ENCODE measurements at places on chromosomes 3 and 15.

GRCh38 chr15:101694261-101694660 is 30.0 kb downstream of the TARS3 start:
- DNase-seq, result no peak

DNA sequence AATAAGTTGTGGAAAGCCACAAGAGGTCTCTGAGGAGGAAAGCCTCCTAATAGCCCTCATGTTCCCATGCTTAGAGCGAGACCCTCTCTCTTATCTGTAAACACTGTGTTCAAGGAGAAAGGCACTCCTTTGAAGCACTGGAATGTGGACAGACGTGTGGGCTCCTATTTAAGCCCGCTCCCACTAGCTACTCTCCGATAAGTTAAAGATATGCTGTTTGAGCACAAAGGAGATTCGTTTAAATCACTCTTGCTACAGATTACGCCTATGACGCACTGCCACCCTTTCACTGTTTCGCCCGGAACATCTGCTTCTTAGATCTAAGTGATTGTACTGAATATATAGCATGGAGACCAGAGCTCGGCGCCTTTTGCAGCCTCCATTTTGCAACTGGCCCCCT is 57.8 kb upstream of the FAM3D start:
- DNase-seq, result no peak

- no peak for DNase-seq
Measured at GRCh38 chr3:56101576-56101975, 366.7 kb downstream of the ERC2 start.

DNA sequence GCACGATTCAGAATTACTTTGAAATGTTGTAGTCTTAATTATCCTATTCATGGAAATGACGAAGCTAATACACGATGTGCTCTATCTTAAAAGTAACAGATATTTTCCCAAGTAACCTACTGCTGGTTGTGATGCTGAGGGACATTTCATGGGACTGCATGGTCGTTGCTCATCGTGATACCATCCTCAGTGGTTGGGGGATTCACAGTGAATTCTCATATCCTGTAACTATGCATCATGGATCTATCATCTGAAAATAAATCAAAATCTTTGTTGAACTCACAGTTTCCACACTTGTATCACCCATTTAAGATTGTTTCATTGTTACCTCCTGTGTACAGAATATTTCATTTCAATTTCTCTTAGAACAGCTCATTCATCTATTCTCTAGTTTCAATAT is 84.7 kb downstream of the OPA1 start:
- DNase-seq, result no peak

DNA sequence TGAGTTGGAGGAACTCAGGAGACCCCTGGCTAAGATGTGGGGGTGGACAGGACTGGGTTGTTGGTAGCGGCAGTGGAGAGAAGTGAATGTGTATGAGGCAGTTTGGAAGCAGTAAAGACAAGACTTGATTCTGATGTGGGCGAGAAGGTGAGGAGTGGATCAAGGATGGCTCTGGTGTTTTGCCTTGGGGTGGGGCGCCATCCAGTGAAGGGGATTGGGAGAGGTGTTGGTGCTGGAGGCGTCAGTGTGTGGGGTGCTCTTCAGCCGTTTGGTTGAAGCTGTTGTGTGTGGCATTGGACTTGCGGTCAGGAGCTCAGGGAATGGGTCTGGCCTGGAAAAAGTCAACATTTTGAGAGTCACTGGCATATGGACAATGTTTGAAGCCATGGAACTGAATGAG is 13.3 kb downstream of the FAN1 start:
- no peak for DNase-seq

GRCh38 chr3:81967393-81967792 is 205.9 kb upstream of the GBE1 start:
- DNase-seq, result no peak

DNA sequence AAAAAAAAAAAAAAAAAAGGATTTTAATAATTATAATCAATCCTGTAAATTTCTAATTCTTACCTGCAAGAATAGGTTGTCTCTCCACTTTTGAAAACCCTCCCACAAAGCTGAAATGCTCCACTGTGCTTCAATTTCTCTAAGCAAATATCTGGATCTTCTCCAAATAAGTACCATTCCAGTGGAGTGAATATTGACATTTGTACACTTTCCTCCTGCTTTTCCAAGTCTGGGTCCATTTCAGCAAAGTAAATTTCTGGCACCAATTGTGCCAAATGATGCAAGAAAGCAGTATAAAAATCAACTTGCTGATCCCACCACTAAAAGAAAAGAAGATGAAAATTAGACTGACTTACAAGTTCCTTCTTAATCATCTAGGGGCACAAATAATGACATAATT is 19.9 kb downstream of the UBR1 start:
- peak; percentile 17 for DNase-seq

GRCh38 chr3:171239757-171240503 is 213.4 kb upstream of the SLC2A2 start:
- no peak for DNase-seq

GRCh38 chr3:42515391-42515916 is 13.0 kb downstream of the VIPR1 start:
- DNase-seq, result no peak

DNA sequence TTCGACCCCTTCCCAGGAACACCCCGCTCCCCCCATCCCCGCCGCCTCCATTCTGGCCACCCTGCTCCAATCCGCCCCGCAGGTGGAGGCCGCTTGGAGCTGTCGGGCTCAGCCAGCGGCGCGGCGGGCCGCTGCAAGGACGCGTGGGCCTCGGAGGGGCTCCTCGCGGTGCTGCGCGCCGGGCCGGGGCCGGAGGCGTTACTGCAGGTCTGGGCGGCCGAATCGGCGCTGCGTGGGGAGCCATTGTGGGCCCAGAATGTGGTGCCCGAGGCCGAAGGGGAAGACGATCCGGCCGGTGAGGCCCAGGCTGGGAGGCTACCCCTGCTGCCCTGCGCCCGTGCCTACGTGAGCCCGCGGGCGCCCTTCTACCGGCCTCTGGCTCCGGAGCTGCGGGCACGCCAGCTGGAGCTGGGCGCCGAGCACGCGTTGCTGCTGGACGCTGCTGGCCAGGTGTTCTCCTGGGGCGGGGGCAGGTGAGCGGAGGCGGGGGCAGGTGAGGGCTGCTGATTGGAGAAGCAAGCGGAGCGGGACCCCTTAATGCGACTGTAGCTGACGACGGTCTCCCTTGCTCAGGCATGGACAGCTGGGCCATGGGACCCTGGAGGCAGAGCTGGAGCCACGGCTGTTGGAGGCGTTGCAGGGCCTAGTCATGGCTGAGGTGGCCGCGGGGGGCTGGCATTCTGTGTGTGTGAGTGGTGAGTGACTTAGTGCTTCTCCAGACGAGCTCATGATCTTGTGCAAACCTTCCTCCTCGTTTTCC is 2.5 kb downstream of the RCCD1 start:
- peak; percentile 30 for DNase-seq

- no peak for DNase-seq
Measured at GRCh38 chr15:65529762-65530317, 423 bp upstream of the HACD3 start.

- DNase-seq, result peak; percentile 86
Measured at GRCh38 chr15:63487076-63487757, 17.2 kb upstream of the USP3 start.

DNA sequence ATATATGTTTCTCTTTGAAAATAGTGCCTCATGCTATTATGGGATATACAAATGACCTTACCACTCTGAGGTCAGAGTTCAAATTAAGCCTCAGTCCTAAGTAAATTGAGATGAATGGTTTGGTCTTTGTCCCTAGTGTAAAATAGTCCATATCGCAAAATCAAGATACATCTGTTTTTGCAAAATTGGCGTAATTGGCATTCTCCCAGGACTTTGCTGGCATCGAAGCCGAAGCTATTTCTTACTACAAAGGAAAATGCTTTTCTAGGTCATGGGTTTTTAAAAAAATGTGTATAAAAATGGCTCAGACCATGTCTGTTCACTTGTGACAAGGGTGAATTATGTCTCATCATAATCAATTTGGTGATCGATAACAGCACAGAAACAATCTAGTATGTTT is 25.9 kb downstream of the ROBO2 start:
- DNase-seq, result no peak

DNA sequence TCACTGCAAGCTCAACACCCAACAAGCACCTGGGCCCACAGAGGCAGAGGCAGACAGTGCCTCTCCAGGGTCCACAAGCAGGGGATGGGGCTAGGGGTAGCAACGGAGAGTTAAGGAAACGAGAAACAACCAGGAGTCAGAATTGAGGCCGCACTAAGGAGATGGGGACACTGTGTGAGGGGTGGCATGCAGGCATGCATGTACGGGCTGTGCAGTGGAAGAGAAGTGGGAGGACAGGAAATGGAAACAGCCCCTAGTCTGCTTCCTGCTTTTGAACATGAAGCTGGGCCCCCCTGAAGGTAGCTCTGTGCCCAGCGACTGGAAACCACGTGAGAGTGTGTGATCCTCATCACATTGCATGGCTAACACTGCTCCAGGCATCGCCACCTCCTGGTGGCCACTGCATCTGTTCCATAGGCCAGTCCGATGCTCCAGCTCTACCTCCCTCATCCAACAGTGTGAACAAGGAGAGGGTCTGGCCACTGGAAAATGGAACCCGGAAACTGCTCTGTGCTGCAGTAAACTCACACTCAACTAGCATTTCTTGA is 44.0 kb downstream of the XXYLT1 start:
- DNase-seq, result peak; percentile 56

DNA sequence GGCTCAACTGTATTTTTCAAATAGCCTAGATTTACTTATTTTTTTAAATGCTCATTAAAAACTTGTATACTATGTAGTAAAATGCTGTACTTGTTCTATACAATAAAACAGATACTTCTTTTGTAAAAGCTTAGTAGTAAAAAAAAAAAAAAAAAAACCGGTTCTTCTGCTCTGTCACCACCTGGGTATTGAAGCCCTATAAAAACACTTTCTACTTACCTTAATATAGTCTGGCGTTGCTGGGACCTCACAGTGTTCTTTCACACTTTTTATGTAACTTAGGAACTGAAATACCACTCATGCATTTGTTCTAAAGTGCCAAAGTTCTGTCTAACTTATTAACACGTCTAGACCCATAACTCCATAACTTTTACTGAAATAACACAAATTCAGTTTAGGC is 61.4 kb downstream of the TASOR start:
- no peak for DNase-seq

DNA sequence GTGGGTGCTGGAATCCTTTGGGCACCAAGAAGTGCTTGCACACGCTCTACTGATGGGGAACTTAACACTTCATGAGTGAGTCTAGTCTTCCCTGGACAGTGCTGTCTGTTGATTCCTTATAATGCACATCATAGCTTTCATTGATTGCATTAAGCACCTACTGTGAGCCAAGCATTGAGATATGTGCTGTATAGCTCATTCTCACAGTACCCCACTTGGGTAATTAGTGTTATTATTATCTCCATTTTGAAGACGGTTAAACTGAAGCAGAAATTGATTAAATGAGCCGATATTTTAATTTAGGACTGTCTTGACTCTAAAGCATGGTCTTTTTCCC is 504 bp upstream of the PDHB start:
- DNase-seq, result no peak

GRCh38 chr15:64423970-64424369 is 36.3 kb downstream of the TRIP4 start:
- no peak for DNase-seq

DNA sequence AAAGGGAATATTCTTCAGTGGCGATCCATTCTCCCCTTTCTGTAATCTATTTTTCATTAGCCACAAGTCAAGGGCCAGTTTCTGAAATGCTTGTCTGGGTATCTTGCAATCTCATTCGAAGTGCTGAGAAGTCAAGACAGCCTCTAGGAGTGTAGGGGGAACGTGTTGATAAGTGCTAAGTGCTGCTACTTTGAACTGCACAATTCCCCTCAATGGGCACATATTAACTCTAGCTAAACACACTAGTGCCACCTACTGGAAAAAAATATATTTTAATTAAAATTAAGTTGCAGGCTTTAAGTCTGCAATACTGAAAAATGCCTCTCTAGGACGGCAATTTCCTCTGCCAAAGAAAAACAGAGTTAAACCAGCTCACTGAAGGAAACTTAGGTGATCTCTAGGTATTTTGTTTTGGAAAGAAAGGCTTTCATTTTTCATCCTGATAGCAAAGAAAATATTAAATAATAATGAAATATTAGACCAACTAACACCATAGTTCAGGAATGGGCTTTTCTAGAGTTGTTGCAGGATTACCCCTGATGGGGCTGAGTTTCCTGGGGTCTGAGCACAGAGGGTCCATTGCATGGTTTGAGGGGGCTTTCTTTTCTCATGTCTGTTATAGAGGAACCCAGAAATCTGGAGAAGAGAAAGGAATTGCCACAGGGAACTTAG is 181.9 kb upstream of the KBTBD8 start:
- DNase-seq, result peak; percentile 86

DNA sequence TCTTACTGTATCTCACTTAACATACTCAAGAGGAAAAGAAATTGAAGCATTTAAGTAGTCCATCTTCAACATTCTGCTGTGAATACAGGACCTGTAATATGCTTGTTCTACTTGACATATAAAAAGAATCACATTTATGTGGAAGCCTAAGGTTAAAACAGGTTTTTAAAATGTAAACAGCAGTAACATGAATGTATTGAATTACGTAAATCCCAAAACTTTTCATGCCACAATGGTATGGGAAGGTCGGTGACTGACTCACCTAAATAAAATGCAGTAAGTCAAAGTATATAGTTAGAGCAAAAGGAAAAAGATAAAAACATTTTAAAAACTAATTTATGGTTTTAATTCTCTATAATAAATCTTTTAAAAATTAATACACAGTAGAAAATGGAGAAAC is 115.7 kb upstream of the TJP1 start:
- peak; percentile 78 for DNase-seq

GRCh38 chr3:169869484-169870220 is at the start of gene LRRC31:
Gene LRRC31, minus strand, starts transcription at chr3:169869935. Its CDS starts 128 bp downstream, at chr3:169869807.
- no peak for DNase-seq

- no peak for DNase-seq
Measured at GRCh38 chr15:60374209-60374608, 23.6 kb downstream of the ANXA2 start.

- peak; percentile 44 for DNase-seq
Measured at GRCh38 chr15:66729331-66729951, 27.4 kb downstream of the SMAD6 start.

- DNase-seq, result peak; percentile 62
Measured at GRCh38 chr15:42324308-42324707, 35.0 kb upstream of the CAPN3 start.
